ENCODE measurements at places on chromosomes 2 and 18.

DNA sequence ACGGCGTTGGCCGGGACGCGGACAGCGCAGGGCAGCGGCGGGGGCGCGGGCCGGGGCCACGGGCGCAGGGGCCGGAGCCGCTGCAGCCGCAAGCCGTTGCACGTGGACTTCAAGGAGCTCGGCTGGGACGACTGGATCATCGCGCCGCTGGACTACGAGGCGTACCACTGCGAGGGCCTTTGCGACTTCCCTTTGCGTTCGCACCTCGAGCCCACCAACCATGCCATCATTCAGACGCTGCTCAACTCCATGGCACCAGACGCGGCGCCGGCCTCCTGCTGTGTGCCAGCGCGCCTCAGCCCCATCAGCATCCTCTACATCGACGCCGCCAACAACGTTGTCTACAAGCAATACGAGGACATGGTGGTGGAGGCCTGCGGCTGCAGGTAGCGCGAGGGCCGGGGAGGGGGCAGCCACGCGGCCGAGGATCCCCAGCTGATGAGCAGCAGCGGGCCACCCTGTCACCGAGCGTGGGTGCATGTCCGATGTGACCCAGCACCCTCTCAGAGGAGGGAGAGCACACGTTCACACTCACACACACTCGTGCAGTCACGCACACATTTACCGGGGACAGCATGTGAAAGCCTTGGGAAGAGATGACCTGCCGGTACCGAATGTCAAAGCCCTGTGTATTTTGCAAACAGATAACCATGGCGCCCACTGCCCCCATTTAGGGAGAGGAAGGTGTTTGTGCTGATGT is 4.2 kb downstream of the GDF7 start:
- DNase-seq, result no peak

GRCh38 chr18:77457681-77458080 is 208.0 kb downstream of the GALR1 start:
- no peak for DNase-seq

- no peak for DNase-seq
Observed at GRCh38 chr2:84947010-84947593, 23.9 kb upstream of the KCMF1 start.

DNA sequence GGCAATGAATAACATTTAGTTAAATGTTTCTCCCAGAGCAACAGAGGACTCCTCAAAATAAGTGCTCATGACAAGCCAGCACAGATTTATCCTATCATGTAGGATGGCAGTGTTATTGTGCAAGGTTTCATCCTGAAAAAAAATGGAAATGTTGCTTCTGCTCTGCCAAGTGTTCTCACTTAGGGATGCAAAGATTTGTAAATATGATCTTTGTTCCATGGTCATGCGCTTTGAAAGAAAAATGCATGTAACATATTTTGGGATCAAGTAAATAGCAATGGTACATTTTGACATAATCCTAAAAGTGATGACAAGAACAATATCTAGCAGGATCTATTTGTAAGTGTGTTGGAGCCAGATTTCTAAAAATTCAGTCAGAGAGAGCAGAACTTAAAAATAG is 229.5 kb upstream of the CCDC150 start:
- DNase-seq, result no peak

DNA sequence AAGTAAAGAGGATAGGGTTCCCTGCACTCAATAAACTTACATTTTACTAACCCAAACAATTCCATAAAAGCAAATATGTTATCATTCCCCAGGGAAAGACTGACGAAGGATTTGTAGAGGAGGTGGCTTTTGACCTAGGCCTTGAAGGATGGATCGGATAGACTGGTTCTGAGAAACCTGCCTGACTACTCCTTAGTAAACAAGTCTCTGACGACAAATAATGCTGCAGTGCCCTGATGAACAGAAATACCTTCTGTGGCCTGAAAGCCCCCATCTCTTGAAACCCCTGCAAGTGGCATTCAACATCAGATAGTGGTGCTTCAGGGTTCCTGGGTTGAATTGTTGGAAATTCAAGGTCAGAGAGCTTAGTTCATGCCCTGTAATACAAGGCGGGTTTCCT is 19.2 kb downstream of the PRKCE start:
- no peak for DNase-seq

- DNase-seq, result peak; percentile 73
Observed at GRCh38 chr2:127463155-127463991, 45.1 kb downstream of the PROC start.

DNA sequence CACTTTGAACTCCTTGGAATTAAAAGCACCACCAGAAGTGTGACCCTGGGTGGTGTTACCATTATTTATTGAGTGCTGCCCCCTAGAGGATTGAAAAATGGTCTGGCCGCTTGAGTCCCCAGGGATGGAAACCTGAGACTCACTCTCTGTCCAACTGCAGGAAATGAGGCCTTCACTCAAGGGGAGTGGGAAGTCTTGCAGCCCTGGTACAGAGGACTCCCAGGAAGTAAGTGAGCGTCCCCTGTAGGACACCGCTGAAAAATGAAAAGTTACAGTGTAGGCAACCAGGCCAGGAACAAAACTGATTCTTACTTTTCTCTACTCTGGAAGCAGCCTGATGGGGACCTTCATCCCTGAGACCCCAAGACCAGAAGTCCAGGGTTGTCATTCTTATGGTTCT is 2.2 kb upstream of the NRP2 start:
- peak; percentile 79 for DNase-seq

- DNase-seq, result no peak
Observed at GRCh38 chr2:192245329-192245728, 50.6 kb upstream of the TMEFF2 start.

- no peak for DNase-seq
Observed at GRCh38 chr2:65731476-65731875, 299.1 kb upstream of the SPRED2 start.

DNA sequence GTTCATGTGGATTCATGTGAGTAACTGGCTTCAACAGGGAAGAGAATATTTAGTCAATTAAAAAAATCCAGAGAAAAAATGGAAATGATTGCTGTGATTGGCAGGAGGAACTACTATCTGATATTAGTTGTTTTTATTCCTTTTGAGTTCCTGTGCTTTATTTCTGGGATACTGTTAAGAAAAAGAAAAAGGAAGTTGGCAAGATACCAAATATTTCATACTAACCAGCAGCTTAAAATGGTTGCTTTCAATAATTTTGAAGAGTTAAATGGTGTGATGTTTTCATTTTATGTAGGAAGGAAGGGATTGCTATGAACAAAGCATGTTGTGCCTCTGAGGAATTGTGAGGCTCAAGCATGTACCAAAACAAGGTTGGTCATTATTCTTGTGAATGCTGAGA is 8.1 kb upstream of the MTX2 start:
- DNase-seq, result no peak

DNA sequence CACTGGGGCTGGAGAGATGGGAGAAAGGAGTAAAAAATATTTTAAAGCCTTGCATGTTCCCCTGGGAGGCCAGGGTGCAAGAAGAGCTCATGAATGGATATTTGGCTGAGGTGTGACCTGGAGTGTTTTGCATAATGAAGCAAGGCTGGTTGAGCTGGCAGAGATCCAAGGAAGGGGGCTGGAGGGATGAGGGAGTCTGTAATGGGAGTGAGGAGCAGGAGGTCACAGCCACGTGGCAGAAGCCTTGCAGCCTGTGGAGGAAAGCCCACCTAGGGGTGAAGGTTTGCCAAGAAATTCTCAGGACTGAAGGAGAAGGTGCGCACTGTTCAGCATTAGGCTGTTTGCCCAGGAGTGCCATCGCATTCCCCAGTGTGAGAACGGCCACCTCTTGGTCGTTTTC is 40.3 kb upstream of the ATP8B1 start:
- no peak for DNase-seq

DNA sequence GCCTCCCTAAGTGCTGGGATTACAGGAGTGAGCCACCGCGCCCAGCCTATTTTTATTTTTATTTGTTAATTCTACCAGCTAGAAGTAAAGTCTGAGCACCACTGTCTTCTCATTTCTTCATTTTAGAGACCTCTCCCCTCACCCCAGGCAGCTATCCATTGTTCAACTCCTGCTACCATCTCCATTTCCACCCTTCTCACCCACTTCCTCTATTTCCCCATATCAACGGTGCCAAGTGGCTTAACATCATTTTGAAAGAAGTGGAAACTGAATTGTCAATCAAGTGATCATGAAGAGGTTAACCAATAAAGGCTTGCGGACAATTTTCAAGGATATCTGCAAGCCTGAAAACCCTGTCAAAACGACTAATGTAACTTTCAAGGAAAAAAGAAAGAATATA is 323.1 kb downstream of the NBAS start:
- no peak for DNase-seq

DNA sequence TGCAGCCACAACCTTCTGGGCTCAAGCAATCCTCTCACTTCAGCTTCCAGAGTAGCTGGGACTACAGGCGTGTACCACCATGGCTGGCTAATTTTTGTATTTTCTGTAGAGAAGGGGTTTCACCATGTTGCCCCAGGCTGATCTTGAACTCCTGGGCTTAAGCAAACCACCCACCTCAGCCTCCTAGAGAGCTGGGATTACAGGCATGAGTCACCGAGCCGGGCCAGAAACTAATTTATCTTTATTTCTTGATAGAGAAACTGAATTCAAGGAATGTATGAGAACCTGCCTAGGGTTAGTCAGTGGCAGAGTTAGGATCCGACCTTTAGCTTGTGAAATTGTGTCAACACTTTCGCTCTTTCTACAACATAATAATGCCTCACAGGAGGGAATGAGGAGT is 19.3 kb upstream of the ITGAV start:
- no peak for DNase-seq

DNA sequence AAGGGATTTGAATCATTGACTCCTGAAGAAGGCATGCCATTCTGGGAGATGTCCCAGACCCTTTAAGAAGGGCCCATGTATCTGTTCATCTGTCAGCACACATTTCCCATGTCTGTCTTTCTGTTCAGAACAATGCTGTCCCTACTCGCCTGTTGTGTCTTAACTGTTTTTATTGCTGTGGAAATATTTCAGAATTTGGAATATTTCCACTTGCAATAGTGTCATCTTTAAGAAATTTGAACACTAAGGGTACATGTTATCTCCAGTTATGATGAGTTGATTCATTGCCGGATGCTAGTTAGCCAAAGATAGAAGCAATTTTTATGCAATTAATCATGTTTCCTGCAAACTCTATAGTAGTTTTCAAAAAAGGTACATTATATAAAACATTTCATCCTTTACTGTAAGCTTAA is 36.9 kb upstream of the NT5C1B start:
- no peak for DNase-seq

DNA sequence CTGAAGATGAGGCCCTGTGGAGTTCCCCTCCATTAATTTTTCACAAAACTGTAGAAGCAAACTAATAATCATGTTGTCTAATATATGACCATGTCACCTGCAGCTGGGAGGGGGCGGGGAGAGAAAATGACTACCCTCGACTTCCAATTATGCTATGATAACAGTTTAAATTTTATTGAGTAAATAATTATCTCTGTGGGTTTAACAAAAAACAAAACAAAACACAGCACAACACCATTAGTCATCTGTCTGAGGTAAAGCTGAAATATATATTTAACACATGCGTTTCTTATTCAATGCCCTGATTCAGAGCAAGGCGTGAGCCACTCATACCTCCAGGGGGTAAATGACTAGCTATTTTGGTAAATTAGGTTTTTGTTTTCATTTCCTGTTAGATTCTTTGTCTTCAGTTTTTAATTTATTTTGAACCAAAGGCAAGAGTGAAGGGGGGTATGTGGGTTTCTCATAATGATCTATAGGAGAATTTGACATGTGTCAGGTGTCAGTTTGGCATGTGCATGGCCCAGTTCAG is 77.4 kb upstream of the ZCCHC2 start:
- DNase-seq, result no peak

- DNase-seq, result no peak
Observed at GRCh38 chr2:137523931-137524330, 440.3 kb upstream of the HNMT start.

GRCh38 chr2:8579485-8580085 is 102.3 kb upstream of the ID2 start:
- DNase-seq, result peak; percentile 30

DNA sequence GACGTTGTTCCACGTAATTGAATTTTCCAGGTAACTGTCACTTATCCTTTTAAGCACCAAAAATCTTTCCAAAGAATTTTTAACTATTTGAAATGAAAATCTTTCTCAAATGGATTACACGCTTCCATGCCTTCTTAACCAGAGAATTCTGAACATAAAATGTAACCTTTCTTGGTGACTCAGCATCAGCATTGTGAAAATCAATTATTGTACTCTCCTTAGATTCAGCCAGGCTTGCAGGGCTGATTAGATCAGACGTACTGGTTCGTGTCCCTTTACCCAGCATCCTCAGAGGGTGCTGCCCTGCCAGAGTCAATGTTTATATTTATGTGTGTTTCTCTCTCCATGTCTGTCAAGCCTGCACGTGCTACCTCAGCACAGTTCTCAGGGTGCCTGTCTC is 623.9 kb downstream of the CNTNAP5 start:
- no peak for DNase-seq
